ENCODE measurements at places on chromosomes 7 and 10. TPM values are rescaled to one million over a fixed set of nuclear protein-coding genes. Genes with fewer than 3 reads are reported as not detected.

Gene AKR1C8
- total RNA-seq = 0.73 TPM

DNA sequence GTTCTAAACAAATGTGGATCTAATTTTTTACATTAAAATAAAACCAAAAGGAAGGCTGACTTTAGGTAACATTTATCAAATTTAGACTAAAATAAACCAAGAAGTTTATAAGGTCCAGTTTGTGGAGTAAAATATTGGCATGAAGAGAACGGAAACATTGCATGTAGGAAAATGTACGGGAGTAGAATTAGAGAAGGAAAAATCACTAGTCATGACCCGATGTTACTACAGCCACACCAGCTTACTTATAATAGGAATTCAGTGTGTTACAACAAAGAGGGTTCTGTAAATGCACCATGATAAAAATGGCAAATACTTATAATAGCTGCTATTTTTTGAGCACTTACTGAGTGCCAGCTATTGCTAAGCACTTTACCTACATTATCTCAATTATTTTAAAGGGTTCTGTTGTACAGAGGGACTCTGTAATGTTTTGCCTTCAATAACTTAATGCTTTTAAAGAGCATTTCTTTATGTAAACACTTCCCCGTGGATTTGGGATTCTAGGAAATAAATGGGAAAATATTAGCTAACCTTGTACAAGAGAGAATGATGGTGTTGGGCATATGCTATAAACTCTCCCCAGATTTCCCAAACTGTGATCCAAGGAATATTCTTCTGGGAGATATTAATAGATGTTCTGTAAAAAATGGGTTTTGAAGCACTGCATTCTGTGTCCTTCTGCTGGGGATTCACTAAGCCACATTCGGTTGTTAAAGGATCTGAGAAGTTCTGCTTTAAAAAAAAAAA, 296.7 kb downstream of the BBS9 start:
- DNase-seq = no peak

- no peak for DNase-seq
These were observed 1048.8 kb downstream of the GATA3 start for GRCh38 chr10:9103301-9103700.

GRCh38 chr7:70586822-70587221, 545.1 kb upstream of the GALNT17 start:
- DNase-seq = no peak

Gene NYAP1
- 0.59 TPM for total RNA-seq

DNA sequence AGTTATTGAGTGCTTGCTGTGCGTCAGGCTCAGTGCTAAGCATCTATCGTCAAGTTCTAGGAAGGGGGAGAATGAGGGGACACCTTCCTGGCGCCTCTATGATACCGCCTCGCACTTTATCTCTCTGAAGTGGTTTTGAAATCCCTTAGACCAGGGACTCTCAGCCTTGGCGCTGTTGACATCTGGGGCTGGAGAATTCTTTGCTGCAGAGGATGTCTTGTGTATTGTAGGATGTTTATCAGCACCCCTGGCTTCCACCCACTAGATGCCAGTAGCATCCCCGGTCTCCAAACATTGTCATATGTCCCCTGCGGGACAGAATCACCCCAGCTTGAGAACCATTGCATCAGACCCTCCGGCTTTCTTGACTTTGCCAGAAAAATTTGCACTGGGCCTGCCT, 285.5 kb downstream of the CCDC3 start:
- no peak for DNase-seq

DNA sequence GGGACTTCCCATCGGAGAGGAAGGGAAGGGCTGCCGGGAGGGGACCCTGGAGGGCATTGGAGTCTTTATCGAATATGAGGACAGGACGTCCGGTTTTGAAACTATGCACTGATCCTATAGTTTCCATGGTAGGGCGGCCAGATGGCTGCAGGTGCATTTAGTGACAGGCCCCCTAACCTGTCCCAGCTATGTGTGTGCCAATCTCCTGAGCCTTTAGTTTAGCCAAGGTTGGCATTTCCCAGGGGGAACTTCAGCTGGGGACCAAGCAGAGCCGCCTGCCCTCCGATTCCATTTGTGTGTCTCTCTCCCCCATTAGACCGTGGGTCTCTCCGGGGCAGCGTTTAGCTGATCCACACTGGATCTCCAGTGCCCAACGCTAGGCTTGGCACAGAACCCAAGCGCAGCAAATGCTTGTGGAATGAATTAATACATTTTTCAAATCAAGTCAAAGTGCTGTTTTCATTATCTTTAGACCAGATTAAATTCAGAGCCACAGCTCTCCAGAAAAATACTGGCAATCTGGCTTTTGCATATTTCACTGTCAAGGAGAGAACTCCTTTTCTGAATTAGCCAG, 19.9 kb downstream of the TMEM270 start:
- no peak for DNase-seq

DNA sequence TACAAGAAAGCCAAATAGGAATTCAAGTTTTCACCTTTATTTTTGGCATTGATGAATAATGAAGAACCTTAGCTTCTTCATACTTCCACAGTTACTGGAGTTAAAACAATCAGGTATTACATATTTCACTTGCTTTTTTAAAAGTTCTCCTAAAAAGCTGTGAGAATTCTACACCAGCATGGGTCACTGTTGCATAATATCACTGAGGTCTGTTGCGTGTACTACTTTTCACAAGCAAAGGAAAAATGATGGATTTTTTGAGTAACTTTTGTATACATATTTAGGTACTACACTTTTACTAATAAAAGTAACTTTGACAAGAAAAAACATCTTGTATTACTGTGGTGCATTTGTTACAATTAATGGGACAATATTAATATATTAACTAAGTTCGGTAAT, 15.2 kb downstream of the FAM24B start:
- DNase-seq = no peak

Gene SUGCT
- 2.3 TPM for total RNA-seq

DNA sequence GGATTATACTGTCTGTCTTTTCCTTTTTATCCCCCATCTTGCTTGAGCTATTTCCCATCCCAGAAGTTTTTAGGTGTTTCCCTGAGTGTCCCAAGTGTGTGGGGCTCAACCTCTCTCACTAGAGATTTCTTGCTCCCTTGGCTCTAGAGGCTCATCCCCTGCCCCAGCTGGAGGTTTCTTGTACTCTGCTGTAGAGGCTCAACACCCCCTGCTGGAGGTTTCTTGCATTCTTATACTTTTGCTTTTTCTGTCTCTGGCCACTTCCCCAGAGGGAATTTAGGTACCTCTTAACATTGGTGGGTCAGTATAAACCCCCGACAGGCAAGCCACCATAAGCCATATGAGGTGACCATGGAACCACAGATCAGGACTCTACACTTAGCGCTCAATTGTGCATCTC, 114.2 kb upstream of the FAM3C start:
- DNase-seq = no peak

Gene SOSTDC1
- total RNA-seq = 11.6 TPM

GRCh38 chr7:92075455-92076158, 58.7 kb downstream of the CYP51A1 start:
- no peak for DNase-seq

- no peak for DNase-seq
These were observed 9.5 kb upstream of the ASAH2 start for GRCh38 chr10:50260791-50261281.

Gene PITX3
- not detected for total RNA-seq

GRCh38 chr7:18444826-18445225, 50.7 kb upstream of the HDAC9 start:
- no peak for DNase-seq

DNA sequence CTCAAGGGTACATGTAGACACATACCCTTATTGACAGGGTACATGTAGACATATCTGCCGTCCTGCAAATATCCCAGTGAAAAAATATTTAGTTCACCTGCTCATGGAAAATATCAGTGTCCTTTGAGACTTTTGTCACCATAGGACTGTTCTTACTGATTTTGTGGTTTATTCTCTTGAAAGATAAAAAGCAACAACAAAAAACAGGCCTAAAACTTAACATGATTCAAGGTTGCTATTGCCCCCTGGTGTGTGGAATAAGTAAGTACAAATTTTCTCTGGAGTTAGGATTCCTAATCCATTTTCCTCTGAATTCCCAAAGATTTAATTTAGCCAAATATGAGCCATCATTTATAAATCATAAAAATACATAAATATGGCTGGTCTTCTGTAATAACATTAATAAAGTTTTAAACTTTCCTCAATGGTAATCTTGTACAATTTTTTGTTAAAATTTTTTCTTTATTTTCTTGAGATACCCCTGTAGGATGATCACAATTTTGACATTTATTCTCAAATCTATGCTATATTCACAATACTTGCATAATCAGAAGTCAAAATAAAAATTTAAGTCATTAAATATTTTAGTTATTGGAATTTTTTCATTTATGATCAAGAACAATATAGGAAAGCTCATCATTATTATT, 741.4 kb upstream of the POT1 start:
- no peak for DNase-seq

DNA sequence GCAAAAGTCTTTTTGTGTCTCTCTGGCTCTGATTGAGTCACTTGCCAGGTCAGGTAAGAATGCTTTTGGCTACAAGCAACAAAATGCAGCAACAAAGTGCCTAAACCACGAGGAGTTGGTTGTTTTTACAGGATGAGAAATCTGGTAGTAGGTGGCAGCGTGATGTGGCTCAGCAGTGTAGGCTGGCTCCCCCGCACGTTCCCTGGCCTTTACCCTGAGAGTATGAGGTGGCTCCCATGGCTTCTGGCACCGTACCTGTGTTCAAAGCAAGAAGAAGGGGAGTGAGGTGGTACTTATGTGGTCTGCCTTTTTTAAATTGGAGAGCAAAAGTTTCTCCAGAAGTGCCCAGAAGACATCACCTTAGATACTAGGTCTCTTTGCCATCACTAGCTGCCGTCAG, 11.7 kb downstream of the PRKRIP1 start:
- DNase-seq = no peak

DNA sequence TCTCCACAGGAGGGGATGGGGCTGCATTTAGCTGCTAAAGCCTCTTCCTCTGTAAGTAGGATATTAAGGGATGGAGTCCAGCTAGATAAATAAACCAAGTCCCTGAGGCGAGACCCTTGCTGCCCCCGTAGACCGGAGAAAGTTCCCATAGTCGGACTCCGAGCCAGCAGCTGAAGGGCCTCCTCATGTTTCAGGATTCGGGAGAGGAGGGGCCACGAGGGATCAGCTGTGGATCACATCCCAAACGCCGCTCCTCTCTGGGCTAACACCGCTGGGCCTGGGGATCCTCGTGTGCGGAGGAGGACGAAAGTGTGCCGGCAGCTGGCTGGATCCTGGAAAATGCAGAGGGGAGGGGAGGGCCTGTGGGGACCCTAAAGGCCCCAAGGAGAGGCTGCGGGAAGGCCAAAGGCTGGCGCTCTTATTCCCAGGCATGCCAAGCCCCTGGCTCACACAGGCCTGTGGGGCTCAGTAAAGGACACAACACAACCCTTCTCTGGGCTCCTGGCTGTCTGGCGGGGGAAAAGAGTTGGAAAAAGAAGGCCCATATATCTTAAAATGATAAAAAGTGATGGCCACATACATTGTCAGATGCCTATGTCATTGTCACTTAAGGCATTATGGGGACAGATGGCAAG, 82.5 kb upstream of the TMEM72 start:
- DNase-seq = no peak

GRCh38 chr10:932589-932988, 1.1 kb upstream of the LARP4B start:
- DNase-seq = no peak

- DNase-seq = no peak
These were observed 101.0 kb upstream of the AGR3 start for GRCh38 chr7:16982640-16983350.

Gene SFTPA2
- 0.98 TPM for total RNA-seq

- DNase-seq = no peak
These were observed 39.9 kb downstream of the AKR1D1 start for GRCh38 chr7:138116141-138116540.

Gene TBX20
- total RNA-seq = not detected

DNA sequence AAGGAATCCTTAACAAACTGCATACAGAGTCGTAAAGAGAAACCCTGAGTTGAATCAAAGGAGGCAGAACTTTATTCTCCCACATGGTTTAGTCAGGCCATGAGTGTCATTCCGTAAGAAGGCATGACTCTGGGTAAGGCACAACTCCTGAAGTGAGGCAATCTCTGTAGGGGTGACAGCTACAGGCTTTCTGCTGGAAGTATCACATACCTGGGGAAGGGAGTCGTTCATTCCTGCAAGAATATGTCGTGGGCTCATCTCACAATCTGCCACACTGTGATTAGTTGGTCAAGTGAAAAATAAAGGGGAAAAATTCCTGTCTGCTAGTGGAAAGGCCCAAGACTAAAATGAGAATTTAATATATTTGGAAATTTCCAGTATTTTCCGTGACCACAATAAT, 392.6 kb downstream of the POM121L12 start:
- no peak for DNase-seq

Gene CLRN3
- not detected for total RNA-seq
